ENCODE measurements at places on chromosomes 7 and 10.
A peak's percentile ranks its signal among the peaks of the same experiment; 100 is the strongest.

DNA sequence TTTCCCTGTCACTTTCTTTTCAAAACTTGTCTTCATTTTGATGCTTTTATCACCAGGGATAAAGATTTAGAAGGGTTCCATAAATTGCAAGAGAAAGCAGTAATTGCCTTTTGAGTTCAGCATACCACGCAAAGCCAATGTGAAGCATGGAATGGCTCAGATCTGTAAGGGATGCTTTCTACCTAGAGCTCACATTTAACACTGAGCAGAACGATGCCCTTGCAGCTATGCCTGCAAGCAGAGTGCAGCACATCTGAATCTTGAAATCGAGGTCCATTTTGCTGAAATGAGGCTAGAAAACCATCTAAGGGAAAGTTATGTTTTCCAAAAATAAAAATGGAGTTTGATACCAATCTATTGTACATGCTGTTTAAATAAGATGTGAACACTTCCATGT lies 171.2 kb upstream of the CELF2 start:
- DNase-seq: no peak

DNA sequence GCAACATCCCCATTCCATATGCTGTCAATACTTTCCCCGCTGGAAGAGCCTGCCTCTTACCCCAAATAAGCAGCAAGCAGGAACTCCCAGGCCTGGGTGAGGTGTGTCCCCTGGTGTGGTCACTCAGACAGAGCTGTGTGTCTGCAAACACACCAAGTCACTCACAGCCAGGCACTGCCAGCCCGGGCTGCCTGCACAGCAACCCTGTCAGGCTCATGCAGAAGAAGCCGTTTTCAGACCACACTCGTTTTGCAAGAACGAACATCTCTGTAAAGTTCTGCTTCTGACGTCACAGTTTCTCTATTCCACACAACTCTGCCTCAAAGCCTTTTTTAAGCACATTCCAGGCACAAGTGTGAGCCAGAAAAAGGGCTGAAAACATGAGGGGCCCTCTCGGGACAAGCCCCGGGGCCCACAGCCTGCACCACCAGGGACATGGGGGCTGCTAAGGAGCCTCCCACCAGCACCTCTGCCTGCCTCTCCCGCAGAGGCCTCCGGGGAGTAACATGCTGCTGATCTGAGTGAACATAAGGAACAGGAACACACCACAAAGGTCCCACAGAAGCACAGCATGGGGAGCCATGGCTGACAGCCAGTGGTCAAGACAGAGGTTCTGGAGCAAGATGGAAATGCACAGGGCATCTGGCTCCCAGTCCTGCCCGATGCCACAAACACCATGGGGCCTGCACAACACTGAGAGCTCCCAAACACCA lies 11.4 kb downstream of the PTPRN2 start:
- no peak for DNase-seq

GRCh38 chr7:90222811-90223725 lies 11.5 kb downstream of the STEAP2 start:
- DNase-seq: no peak

DNA sequence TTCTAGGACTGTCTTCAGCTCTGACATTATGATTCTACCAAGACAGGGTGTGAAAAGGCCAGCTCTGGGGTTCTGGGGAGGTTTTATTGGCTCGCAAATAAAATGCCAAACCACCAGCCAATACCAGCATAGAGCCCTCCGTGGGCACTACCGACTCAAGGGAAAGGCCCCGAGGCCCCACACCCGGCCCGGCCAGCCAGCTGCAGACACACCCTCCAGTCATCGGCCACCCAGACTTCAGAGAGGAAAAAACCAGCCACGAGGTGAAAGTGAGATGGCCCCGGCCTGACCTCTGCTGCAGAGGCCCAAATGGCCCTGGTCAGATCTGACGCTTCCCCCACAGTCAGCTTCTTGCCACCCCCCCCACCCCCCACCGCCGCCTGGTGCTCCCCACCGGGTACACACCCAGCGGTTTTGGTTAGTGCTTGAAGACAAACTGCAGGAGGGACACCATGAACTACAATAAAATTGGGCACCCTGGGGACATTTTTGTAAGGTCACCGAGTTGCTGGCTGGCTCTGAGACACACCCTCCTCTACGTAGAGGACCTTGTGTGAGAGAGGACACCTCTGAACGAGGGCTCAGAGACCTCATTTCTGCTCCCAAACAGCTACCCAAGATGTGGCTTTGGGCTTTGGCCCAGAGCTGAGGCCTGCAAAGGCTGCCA lies 79.9 kb downstream of the PRKAG2 start:
- DNase-seq: peak; percentile 3

GRCh38 chr10:1240341-1240775 lies 184.2 kb downstream of the WDR37 start:
- no peak for DNase-seq

- DNase-seq: no peak
Observed at GRCh38 chr10:35480142-35480541, 125.0 kb upstream of the GJD4 start.

DNA sequence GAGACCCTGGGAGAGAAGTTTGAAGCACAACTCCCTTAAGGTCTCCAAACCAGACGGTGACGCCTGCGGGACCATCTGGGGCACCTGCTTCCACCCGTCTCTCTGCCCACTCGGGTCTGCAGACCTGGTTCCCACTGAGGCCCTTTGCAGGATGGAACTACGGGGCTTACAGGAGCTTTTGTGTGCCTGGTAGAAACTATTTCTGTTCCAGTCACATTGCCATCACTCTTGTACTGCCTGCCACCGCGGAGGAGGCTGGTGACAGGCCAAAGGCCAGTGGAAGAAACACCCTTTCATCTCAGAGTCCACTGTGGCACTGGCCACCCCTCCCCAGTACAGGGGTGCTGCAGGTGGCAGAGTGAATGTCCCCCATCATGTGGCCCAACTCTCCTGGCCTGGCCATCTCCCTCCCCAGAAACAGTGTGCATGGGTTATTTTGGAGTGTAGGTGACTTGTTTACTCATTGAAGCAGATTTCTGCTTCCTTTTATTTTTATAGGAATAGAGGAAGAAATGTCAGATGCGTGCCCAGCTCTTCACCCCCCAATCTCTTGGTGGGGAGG lies 10.8 kb downstream of the SERPINE1 start:
- no peak for DNase-seq

DNA sequence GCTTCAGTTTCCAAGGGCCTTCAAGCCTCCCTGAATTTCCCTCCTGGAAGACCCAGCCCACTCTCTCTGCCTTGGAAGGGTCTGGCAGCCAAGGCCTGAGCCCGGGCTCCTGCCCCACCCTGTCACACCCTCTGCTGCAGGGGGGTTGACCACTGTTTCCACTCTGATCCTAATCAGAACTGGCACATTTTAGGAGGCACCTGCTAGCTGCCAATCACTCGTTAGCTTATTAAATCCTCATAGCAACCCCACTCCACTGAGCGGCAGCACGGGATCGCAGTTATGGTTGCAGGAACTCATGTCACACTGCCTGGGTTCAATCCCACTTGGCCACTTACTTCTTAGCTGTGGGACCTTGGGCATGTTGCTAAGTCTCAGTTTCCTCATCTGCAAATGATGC lies 12.9 kb downstream of the HSPB1 start:
- DNase-seq: no peak

DNA sequence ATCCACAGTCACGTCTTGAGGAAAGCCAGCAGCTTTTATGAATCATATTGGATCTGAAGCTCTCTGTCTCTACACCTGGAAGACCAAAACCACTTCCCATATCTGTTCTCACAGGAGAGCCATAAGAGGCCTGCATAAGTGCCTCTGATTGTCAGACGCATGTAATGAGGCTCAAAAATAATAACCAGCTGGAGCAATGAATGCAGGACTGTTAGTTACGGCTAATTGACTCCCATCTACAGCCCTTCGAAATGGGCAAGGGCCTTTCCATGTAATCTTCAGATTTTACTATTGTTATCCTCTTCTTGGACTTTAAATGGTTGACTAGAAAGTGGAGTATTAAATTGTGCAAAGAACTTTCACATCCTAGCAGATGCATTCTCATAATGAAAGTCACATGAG lies 4.4 kb upstream of the SEMA3C start:
- DNase-seq: no peak

- DNase-seq: peak; percentile 75
Observed at GRCh38 chr10:71812016-71812912, 38.8 kb downstream of the PSAP start.

DNA sequence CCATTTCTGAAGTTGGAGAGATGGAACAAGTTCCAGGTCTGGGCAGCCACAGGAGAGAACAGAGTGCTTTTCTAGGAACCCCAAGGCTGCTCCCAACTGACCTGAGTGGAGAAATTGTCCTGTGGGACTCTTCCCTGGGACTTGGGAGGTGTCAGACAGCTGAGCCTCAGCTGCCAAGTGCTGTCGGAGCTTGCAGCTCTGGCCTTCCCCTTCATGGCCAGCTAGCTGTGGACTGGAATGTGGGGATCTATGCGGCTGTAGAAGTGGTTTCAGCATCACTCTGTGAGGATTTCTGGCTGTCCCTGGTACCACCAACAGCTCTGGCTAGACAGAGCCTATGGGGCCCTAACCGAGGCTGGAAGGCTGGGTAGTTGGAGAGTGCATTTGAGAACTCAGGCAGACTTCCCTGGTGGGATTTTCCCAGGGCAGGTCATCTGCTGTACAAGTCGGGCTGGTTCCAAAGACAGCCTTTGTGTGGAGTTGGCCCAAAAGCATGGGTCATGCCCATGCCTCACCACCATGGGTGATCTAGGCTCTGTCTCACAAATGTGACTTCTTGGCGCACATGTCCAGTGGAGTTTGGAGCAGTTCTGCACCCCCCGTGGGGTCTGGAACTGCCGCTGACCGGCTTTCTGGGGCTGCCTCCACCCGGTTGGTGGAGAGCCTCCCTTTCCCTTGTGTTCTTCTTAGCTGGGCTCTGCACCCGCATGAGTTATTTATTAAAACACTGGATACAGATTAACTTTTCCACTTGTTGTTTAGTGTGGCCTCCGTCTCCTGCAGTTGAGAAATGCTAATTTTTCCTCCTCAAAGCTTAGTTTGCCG lies 10.9 kb downstream of the SUFU start:
- DNase-seq: no peak

DNA sequence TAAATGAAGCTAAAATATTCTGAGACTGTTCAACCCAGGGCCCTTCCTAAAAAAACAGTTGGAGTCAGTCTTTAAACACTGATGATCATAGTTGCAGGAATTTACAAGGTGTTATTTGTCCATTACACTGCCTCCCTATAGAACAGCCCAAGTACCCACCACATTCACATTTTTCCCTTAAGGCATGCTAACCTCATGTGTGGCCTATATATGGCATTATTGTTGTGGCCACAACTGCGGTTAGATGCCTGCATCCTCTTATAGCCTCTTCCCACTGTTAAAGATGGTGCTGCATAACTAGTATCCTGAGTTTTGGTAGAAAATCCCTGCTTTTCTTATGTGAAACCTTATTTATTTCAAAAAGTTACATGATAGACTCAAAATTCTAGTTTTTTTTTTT lies 287.9 kb upstream of the SEMA3A start:
- DNase-seq: no peak

GRCh38 chr10:101014966-101015581 lies 15.5 kb downstream of the LZTS2 start:
- DNase-seq: no peak

- no peak for DNase-seq
Observed at GRCh38 chr10:76149602-76150138, 718.2 kb downstream of the LRMDA start.

- no peak for DNase-seq
Observed at GRCh38 chr10:73408978-73409521, 4.8 kb downstream of the ANXA7 start.

- DNase-seq: no peak
Observed at GRCh38 chr7:85823396-85824080, 636.7 kb upstream of the SEMA3D start.

DNA sequence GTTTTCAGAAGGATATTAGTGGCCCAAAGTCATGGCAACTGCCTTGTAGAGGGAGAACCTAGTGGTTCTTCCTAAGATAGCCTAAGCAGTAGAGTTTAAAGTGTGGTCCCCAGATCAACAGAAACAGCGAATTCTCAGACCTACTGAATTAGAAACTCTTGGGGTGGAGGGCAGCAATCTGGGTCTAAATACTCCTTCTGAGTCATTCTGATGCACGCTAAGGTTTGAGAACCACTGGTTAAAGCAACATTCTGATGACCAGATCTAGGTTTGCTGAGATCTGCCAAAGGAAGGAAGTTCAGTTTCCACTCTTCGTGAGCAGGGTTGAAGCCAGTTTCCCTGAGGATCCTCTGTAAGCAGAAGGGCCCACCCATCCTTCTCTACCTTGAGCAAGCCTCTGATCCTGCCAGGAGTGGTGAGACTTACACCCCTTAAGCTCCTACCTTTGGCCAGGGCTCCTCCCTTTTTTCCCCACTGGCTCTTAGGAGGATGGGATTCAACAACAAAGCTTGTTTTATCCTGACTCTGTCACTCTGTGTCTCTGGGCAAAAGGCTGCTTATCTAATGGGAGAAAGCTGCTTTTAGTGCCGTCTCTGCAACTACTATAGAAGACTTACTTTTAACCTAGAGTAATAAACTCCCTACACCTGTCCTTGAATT lies 26.8 kb upstream of the TRUB1 start:
- no peak for DNase-seq

- no peak for DNase-seq
Observed at GRCh38 chr7:106313966-106314365, 29.2 kb upstream of the NAMPT start.

- DNase-seq: no peak
Observed at GRCh38 chr7:14016950-14017349, 27.5 kb upstream of the ETV1 start.

- DNase-seq: no peak
Observed at GRCh38 chr10:130491011-130491692, 355.0 kb downstream of the GLRX3 start.

DNA sequence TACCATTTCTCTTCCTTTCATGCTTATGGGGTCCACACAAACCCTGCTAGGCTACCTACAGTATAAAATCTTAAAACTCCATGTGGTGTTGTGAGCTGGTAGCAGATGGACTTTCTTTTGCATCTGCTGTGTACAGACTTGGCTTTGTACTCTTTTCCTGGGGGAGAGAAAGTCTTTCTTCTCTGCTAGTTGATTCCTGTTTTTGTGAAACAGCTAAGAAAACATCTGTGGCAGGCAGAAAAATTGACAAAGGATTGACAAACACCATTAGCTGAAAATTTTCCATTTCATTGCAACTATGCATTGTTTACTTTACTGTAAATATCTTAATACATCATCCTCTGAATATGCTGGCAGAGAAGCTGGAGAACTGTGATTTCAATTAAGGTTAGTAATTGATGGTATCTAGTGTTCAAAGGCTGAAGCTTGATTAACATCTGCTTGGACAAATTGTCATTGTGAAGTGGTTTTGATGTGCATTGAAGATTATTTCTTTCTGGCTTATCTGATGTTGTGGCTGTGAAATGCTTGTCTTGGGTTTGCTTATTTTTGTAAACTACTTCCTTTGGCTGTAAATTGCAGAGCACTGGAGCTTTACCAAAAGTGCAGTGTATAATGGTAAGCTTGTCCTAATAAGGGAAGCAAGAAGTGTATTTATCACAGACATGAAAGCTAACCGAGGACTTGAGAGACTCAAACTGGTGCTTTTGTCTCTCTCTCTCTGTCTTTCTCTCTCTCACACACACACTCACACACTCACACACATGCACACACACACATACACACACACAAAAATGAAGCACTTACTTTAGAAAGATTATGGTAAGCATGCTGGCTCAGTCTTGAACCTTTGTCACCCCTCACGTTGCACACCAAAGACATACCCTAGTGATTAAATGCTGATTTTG lies at the start of gene FOXP2:
TSS of gene FOXP2 (plus strand) at position 660 of the 908 bp plus-strand sequence. CDS start 11,697 bp downstream, outside the sequence.
- no peak for DNase-seq
